ENCODE measurements at places on chromosomes 12 and 14.
A peak's percentile ranks its signal among the peaks of the same experiment; 100 is the strongest.

DNA sequence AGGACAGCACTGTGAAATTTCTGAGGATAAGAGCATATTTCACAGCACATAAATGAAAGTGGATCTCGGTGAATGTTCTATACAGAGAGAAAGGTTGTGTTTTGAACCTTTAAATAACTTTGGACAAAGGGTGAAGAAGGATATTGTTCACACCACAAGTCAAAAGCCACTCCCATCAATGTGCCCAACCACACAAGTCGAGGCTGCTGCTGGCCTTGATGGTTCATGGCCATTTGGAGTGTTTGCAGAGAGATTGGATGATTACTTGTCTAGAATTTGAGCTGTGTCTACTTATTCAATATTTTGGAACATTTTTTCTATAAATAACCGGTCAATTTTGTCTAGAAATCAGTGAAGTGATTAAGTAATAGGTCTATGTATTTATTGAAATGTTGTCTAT, 121.2 kb downstream of the HMGA2 start:
- DNase-seq: no peak

GRCh38 chr14:101335061-101335661, 226.1 kb upstream of the DIO3 start:
- DNase-seq: no peak

DNA sequence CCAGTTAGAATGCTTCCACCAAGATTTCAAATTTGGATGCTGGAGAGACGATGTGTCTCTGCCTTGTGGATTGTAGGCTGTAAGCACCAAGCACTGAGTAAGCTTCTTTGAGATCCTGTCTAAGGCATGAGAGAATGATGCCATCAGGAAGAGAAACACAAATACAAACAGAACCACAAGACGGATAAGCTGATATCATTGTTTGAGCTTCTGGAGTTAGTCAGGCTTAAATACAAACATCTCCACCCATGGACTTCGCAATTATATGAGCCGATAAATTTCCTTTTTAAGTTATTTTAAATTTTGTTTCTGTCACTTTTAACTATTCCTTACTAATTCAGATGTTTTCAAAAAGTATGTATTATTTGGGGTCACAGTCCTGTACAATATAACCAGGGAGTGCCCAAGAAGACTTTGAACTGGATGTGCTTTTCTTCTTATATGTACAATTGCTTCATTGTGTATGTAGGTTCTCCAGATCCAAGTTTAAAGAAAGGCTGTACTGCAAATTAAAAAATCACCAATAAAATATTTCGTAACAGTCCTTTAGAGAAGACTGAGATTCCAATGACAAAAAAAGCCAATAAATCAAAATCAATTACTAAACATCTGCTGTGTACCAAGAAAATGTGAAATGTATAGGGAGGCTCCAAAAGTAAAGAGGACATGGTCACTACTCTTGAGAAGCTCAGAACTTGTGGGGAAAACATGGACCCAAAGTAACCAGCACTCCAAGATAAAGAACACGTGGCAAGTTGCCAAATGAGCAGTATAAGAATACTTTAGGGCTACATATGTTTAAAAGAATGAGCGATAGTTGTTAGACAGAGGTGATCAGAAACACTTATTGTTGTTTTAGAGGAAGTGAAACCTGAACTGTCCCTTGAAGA, 274.1 kb downstream of the ADAMTS20 start:
- no peak for DNase-seq

- no peak for DNase-seq
Measured at GRCh38 chr14:36910578-36910977, 248.9 kb downstream of the PAX9 start.

- DNase-seq: no peak
Measured at GRCh38 chr12:85322715-85323114, 42.7 kb downstream of the ALX1 start.

DNA sequence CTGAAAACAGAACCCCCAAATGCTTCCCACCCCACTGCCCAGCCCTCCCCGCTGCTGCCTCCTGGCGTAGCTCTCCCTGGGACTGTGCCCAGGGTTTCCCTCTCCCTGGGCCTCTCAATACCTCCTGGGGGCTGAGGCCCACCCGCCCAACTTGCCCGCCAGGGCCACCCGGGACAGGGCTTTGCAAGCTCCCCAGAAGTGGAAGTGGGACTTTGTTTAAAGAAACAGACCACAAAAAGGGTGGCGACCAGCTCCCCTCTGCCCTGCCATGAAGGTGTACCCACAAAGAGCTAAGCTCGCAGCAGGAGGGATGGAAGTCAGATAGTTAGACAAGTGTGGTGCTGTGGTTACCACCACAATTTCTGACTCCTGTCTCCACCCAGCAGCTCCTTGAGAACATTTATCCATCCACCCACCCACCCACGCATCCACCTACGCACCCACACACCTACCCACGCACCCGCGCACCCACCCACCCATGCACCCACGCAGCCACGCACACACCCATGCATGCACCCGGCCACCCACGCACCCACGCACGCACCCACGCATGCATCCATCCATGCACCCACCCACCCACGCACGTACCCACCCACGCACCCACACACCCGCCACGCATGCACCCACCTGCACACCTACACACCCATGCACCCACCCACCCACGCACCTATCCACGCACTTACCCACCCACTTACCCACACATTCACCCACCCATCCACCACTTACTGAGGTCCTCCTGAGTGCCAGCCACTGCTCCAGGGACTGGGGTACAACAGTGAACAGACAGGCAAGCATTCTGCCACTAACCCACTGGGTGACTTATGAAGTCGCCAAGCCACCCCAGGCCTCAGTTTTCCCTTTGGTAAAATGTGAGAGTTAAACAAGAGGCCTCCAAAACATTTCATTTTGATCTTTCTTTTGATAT, 127.3 kb downstream of the SCARB1 start:
- DNase-seq: peak; percentile 23

GRCh38 chr12:19444097-19444496, 4.8 kb downstream of the AEBP2 start:
- no peak for DNase-seq

- DNase-seq: no peak
Measured at GRCh38 chr12:90959538-90960139, 4.7 kb upstream of the CCER1 start.

- DNase-seq: no peak
Measured at GRCh38 chr12:113221997-113222729, 899 bp downstream of the TPCN1 start.

GRCh38 chr12:55955344-55955743, 10.5 kb downstream of the PMEL start:
- DNase-seq: no peak

DNA sequence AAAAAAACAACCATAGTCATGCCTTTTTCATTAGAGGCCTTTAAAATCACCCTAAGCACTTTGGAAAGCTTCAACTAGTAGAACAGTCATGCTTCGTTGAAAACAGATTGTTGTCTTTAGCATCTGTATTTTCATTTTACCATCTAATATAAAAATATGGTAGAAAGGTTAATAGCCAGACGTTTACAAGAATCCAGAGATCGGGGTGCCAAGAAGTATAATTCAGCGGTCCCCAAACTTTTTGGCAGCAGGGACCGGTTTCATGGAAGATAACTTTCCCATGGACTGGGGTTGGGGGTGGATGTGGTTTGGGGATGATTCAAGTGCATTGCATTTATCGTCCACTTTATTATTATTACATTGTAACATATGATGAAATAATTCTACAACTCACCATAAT, 138.4 kb downstream of the GLT1D1 start:
- no peak for DNase-seq
